ENCODE measurements at places on chromosomes 5 and 9.

GRCh38 chr5:124154714-124155113, 591.7 kb downstream of the ZNF608 start:
- DNase-seq, result no peak

GRCh38 chr9:108468364-108468763, 387.4 kb downstream of the ACTL7B start:
- DNase-seq, result no peak

DNA sequence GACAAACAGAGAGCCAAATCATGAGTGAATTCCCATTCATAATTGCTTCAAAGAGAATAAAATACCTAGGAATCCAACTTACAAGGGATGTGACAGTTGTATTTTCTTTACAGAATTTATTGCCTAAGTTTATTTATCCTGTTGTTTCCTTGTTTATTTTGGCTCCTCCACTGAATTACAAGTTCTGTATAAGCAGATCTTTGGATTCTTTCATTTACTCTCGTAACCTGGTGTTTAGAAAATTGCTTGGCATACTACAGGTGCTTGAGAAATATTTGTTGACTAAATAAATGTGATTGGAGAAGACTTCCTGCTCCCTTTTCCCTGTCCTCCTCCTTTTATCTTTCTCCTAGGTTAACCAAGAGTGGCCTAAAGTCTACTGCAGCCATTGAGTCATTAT, 455.6 kb downstream of the TMEM38B start:
- no peak for DNase-seq

DNA sequence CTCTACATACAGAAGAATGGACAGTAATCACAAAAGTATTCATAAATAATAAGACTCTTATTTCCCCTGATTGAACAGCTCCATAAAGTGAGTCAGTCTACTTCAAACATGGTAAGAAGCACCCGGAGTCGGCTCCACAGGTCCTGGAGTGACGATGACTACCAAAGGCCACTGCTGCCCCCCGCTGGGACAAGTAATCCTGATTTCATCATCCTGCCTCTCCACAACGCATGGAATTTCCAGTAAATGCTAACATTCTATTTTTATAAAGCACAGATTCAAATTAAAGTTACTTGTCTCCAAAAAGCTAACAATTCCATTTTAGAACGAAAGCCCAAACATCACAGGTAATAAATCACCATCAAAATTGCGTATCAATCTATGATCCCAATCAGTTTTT, 16.2 kb downstream of the ATPSCKMT start:
- DNase-seq, result no peak

DNA sequence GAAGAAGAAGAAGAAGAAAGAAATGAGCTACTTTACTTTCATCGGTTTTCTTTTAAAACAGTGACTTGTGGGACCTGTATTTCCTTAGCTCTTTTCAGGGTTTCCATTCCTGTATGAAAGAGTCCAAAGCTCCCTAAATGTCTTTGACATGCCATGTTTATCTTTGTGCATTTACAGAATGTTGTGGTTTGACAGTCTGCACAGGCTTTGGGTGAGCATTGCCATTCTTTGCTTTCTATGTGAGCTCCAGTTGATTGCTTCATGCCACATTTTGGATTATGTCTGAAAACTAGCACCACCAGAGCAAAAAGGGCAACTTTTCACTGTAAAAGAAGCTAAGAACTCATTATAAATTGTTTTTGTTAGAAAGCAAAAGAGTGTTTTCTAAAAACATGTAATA, 733.4 kb downstream of the TLE4 start:
- DNase-seq, result no peak

DNA sequence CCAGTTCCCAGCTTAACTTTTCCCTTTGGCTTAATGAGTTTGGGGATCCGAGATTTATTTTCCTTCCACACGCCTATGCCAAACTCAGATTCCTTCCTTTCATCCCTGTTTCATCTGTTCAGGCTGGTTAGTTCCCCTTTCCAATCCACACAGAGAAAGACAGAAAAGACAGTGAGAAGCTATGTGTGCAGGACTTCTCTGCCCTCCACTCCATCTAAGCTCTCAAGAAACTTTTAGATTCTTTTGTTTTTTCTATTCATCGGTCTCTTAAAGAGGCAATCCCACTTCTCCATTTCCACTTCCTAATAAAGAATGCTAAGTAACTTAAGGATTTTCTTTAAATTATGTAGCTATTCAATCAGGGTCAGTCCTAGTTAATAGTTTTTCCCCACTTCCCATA, 11.2 kb downstream of the ITGA1 start:
- DNase-seq, result no peak

- no peak for DNase-seq
These were observed 26.9 kb downstream of the FGD3 start for GRCh38 chr9:92974161-92974661.

DNA sequence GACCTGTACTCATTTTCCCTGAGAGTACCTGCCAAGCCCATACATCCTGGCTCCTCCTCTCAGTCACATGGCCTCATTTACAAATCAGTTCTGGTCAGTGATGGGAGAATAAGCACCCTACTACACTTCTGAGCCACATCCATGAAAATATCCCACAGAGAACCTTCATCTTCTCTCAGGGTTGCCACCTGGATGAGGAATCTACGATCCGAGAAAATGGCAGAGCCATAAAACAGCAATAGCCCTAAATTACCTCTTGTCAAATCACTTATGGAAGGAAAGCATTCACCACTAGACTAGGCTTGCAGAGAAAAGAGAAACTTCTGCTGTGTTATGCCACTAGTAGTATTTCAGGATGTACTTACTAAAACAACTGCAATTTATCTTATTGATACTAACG, 324.8 kb downstream of the BNC2 start:
- no peak for DNase-seq

GRCh38 chr5:164941132-164941531, 1435.7 kb downstream of the MAT2B start:
- DNase-seq, result no peak

DNA sequence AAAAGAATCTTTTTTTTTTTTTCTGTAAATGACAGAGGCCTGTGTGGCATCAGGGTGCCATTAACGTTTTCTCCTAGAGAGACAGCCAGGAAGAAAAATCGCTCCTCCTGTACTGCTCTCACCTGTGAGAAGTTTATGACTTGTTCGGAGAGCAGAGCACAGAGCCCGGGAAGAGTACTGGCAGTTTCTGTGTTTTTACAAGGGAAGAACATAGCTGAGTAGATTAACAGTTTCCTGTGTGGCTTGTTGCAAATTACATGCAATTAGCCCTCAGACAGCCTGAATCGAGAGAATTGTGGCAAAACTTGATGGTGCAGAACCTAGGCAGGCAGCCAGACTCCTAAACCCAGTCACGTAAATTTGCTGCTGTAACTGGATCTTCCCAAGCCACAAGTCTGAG, 32.1 kb downstream of the PRKACG start:
- no peak for DNase-seq

DNA sequence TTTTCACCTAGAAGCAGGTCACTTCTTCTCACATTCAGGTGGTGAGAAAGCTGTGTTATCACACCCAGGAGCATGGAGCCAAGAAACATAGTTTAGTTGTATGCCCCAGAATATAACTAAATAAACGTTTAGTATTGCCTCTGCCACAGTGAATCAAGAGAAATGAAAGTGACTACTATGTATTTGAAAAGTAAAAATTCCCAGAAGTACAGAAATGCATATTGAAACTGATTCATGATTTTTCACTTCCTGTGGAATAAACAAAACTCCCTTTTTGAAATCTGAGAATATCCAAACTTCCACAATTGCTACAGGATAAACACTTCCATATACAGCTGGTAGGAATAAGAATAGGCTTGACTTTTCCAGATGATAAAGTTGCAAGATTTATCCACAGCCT, 15.3 kb upstream of the NINJ1 start:
- no peak for DNase-seq

DNA sequence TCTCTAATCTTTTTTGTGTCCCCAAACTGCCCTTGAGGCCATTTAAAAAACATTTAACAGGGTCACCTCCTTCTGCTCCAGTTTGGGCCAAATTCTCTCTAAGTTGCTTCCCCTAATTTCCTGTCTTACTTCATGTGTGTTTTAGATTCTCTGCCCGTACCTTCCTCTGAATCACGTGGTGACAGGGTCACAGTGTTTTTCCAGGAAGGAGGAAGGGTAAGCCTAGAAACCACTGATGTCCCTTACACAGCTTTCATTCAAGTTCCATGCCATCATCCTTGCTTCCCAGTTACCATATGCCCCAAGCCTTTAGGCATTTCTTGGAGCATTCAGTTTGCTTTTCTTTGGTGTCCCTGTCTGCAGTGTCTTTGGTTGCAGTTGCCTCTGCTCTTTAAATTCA, 42.4 kb upstream of the MACIR start:
- no peak for DNase-seq

- DNase-seq, result no peak
These were observed 147.5 kb downstream of the GNAQ start for GRCh38 chr9:77883846-77884771.
